ENCODE measurements at places on chromosomes 5 and 9. TPM values are rescaled to one million over a fixed set of nuclear protein-coding genes. Genes with fewer than 3 reads are reported as not detected.

The LCN1 gene
- 373 TPM for total RNA-seq

The PTTG1 gene
- total RNA-seq: 45.9 TPM

The CDC20B gene
- total RNA-seq: not detected

The ECM2 gene
- 27.5 TPM for total RNA-seq

The GPR151 gene
- not detected for total RNA-seq

The LRRC14B gene
- 46.0 TPM for total RNA-seq

The GRM6 gene
- total RNA-seq: not detected

The RAD50 gene
- total RNA-seq: 48.8 TPM

The PRDM9 gene
- total RNA-seq: not detected
